ENCODE measurements at places on chromosomes 4 and X. TPM values are rescaled to one million over a fixed set of nuclear protein-coding genes. Genes with fewer than 3 reads are reported as not detected.

- no peaks in the 10 kb centered on the region for H3K27me3 ChIP-seq
- no peak overlapping the region for H3K27ac ChIP-seq
- no peaks in the 10 kb centered on the region for H3K36me3 ChIP-seq
- no peak overlapping the region for H3K4me3 ChIP-seq
Measured at GRCh38 chrX:133359466-133359865, 55.8 kb downstream of the GPC4 start.

DNA sequence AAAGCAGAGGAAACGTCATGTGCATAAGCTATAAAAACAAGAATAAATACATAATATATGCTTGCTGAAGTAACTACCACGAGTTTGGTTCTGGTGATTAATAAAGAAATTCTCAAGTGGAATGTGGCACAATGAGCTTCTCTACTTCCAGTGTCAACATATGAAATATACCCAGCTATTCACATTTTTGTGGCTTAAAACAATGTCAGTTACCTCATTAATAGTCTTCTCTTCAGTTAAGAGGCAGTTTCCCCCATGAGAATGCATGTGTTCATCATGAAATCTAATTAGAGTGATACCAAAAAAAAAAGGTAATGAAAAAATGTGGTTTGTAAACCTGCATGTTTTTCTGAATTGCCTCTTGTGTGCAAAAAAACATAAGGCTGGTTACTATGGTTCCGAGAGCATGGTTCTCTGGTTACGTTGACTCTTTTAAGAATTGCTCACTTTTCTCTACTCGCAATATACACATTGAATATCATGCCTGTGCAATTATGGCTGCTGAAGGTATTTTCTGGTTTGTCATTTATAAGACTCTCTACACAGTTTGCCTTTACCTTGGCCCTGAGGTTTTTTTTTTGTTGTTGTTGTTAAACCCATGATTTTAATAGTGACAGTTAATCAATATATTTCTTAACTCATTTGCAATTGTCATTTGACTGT lies 108.2 kb downstream of the PCDH7 start:
- H3K4me3 ChIP-seq, result no peak overlapping the region
- no peaks in the 10 kb centered on the region for H3K27me3 ChIP-seq
- DNase-seq, result no peak
- no peaks in the 10 kb centered on the region for H3K4me1 ChIP-seq

DNA sequence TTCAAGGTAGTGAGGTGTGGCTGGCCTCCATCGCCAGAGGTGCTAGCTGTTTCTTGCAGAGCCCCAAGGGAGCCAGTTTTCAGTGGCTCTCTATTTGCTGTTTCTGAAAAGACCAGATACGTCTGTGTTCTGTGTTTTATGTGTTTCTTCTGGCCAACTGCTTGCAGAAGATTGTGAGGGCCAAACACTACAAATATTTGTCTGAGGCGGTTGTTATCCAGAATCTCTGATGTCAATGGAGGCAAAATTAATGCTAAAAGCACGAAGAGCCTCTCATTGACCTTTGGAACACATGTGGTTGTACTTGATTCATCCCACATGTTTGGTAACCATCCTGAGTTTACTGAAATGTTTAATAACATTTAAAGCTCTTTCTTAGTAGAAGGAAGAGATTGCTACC lies 113.9 kb downstream of the CT47B1 start:
- H3K4me1 ChIP-seq, result no peaks in the 10 kb centered on the region
- no peak overlapping the region for H3K27ac ChIP-seq
- DNase-seq, result no peak
- no peaks in the 10 kb centered on the region for H3K27me3 ChIP-seq

The BMPR1B gene
- total RNA-seq, result 0.99 TPM

DNA sequence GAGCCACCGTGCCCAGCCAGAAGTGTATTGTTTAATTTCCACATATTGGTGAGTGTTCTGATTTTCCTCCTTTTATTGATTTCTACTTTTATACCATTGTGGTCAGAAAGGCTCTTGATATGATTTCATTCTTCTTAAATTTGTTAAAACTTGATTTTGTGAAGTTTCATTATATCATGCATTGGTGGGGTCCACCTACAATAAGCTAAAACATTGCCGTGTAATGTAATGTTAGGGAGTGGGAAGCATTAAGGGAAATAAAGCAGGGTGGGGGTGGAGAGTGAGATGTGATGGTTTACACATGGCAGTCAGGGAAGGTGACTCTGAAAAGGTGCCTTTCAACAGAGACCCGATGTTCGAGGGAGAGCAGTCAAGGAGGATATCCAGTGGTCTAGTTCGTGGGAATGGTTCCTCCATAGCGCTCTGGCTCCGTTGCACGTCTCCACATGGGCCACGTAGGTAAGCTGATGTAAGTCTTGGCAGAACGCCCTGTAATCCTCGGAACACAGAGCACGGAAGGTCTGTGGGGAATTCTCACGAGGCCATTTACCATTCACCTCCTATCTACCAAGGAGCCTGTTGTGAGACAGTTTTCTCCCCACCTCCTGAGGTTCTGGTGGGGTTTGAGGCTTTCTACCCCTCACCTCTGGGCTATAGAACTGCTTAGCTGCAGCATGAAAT lies 7.7 kb upstream of the WDR13 start:
- peak overlapping the region; percentile 81 for H3K27ac ChIP-seq
- no peaks in the 10 kb centered on the region for H3K27me3 ChIP-seq
- no peaks in the 10 kb centered on the region for H3K36me3 ChIP-seq
- peaks cover 15% of the 10 kb centered on the region for H3K4me1 ChIP-seq
- peak; percentile 75 for DNase-seq

DNA sequence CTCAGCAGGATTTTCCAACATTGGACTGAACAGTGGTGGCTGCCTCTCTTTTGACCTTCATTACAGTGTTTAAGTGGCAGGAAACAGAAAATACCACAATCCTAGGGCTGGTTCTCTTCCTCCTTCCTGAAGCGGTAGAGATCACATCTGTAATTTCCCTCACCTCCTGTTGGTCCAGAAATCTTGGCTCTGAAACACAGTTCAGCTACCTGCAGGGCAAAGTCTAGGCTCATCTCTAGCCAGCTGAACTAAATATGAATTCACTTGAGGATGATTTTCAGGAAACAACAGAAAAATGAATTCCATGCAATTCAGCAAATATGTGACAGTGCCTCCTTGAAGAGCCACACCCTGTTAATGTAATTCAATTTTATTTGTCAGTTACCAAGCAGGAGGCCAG lies 531.9 kb downstream of the INPP4B start:
- no peaks in the 10 kb centered on the region for H3K36me3 ChIP-seq
- H3K4me1 ChIP-seq, result peaks cover 16% of the 10 kb centered on the region
- H3K27me3 ChIP-seq, result no peaks in the 10 kb centered on the region
- peak overlapping the region; percentile 8 for H3K27ac ChIP-seq
- no peak overlapping the region for H3K4me3 ChIP-seq
- peak; percentile 10 for DNase-seq

The GPR119 gene
- total RNA-seq, result 15.2 TPM

The DNAJB14 gene
- 30.7 TPM for total RNA-seq

DNA sequence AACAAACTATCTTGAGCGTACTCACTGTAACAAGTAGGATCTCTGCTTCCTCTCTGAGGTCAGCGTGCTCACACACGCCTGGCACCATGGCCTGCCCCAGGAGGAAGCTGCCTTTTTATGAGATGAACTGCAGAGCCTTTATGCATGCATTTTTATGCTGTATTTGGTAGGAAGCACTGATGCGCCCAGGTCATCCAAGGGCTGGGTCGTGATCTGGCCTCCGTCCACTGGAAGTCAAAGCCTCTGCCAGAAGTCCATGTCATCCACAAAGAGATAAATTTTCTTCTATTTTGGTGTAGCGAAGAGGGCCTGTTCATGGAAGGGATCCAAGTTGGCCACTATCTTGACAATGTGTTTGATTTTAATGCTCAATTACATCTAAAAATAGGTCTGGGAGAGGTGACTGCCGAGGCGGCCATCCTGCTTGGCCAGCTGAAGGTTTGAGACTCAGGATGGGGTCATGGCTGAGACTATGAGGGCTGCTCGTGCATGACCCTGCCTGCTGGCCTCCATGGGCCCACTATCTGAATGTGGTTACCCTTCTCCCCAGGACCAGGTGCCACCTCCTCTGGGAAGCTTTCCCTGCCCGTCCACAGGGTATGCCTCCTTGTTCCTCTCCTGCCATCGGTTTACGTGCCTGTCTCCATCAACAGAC lies 50.3 kb downstream of the HTRA3 start:
- no peak for DNase-seq
- H3K4me1 ChIP-seq, result peaks cover 11% of the 10 kb centered on the region
- no peak overlapping the region for H3K4me3 ChIP-seq
- no peaks in the 10 kb centered on the region for H3K27me3 ChIP-seq
- H3K27ac ChIP-seq, result no peak overlapping the region
- no peaks in the 10 kb centered on the region for H3K36me3 ChIP-seq

The P2RY4 gene
- total RNA-seq, result 1.3 TPM

- no peak for DNase-seq
- H3K4me3 ChIP-seq, result no peak overlapping the region
- H3K36me3 ChIP-seq, result no peaks in the 10 kb centered on the region
- H3K27me3 ChIP-seq, result no peaks in the 10 kb centered on the region
- no peaks in the 10 kb centered on the region for H3K4me1 ChIP-seq
- H3K27ac ChIP-seq, result no peak overlapping the region
Measured at GRCh38 chr4:148782284-148782683, 340.1 kb upstream of the NR3C2 start.

The MID1 gene
- total RNA-seq, result 7.3 TPM

The LRAT gene
- 0.78 TPM for total RNA-seq

GRCh38 chrX:39661116-39661907 lies 436.4 kb downstream of the BCOR start:
- no peaks in the 10 kb centered on the region for H3K27me3 ChIP-seq
- H3K4me3 ChIP-seq, result no peak overlapping the region
- no peak for DNase-seq
- H3K27ac ChIP-seq, result no peak overlapping the region

The PHF8 gene
- 27.7 TPM for total RNA-seq

DNA sequence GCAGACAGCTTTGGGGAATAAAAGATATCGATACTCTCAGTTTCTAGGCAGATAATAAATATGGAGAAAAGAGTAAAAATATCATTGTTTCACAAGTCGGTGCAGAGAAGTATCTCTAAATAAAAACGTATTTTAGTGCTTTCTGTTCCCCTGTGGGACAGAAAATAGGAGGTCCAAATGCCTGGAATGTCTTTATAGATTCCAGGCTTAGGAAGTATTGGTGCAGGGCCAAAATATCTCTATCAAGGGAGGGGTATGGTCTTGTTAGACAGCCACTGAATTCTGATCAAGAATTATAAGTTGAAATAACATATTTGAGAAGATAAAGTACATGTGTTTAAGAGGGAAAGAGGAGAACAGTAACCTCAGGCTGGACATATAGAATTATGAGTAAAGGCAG lies 596.4 kb downstream of the PCDH18 start:
- no peak for DNase-seq
- H3K4me3 ChIP-seq, result no peak overlapping the region
- H3K4me1 ChIP-seq, result no peaks in the 10 kb centered on the region
- H3K27me3 ChIP-seq, result no peaks in the 10 kb centered on the region
- no peaks in the 10 kb centered on the region for H3K36me3 ChIP-seq
- no peak overlapping the region for H3K27ac ChIP-seq

GRCh38 chrX:74529311-74529710 lies 85.1 kb downstream of the RLIM start:
- no peaks in the 10 kb centered on the region for H3K4me1 ChIP-seq
- no peak overlapping the region for H3K27ac ChIP-seq
- H3K4me3 ChIP-seq, result no peak overlapping the region
- no peaks in the 10 kb centered on the region for H3K36me3 ChIP-seq
- no peak for DNase-seq

GRCh38 chr4:7334521-7335275 lies 100.0 kb downstream of the PSAPL1 start:
- no peaks in the 10 kb centered on the region for H3K27me3 ChIP-seq
- H3K36me3 ChIP-seq, result no peaks in the 10 kb centered on the region
- H3K4me3 ChIP-seq, result no peak overlapping the region
- no peak for DNase-seq
- H3K4me1 ChIP-seq, result no peaks in the 10 kb centered on the region
- H3K27ac ChIP-seq, result no peak overlapping the region

- no peak for DNase-seq
- H3K27ac ChIP-seq, result no peak overlapping the region
- no peak overlapping the region for H3K4me3 ChIP-seq
- H3K36me3 ChIP-seq, result no peaks in the 10 kb centered on the region
Measured at GRCh38 chr4:139154952-139155557, 22.0 kb downstream of the ELF2 start.

The TCEAL8 gene
- total RNA-seq, result 46.2 TPM

DNA sequence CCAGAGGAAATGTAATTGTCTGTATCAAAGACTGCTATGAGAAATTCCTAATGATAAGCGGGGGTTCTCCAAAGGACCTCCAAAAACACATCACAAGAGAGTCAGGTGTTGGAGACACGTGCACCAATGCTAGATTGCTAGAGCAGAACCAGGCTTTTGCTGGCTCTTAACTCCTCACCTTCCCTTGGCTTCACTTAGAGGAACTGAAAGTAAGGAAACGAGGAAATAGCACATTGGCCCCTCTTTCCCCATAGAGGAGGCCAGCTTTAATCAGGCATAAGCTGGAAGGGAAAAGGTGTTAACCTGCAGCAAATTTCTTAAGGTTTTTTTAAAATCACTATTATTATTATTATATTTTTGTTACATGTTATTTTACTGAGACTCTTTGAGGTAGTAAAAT lies 13.6 kb downstream of the OTC start:
- no peaks in the 10 kb centered on the region for H3K4me1 ChIP-seq
- H3K27me3 ChIP-seq, result no peaks in the 10 kb centered on the region
- no peak overlapping the region for H3K27ac ChIP-seq
- DNase-seq, result no peak
- H3K36me3 ChIP-seq, result no peaks in the 10 kb centered on the region
- no peak overlapping the region for H3K4me3 ChIP-seq

DNA sequence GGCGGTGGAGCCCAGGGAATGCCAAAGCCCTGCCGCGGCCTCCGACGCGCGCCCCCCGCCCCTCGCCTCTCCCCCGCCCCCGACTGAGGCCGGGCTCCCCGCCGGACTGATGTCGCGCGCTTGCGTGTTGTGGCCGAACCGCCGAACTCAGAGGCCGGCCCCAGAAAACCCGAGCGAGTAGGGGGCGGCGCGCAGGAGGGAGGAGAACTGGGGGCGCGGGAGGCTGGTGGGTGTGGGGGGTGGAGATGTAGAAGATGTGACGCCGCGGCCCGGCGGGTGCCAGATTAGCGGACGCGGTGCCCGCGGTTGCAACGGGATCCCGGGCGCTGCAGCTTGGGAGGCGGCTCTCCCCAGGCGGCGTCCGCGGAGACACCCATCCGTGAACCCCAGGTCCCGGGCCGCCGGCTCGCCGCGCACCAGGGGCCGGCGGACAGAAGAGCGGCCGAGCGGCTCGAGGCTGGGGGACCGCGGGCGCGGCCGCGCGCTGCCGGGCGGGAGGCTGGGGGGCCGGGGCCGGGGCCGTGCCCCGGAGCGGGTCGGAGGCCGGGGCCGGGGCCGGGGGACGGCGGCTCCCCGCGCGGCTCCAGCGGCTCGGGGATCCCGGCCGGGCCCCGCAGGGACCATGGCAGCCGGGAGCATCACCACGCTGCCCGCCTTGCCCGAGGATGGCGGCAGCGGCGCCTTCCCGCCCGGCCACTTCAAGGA lies at the start of gene FGF2:
FGF2 (plus strand) TSS at position 279 of the 705 bp plus-strand sequence; CDS start at position 623, 344 bp downstream.
- no peak within 1 kb of the TSS for H3K27ac ChIP-seq
- H3K36me3 ChIP-seq, result no peaks in the 10 kb centered on the region
- no peaks in the 10 kb centered on the region for H3K27me3 ChIP-seq

All from body of pancreas (tissue), 4 donors.